ENCODE measurements at places on chromosomes 12 and 14.
A peak's percentile ranks its signal among the peaks of the same experiment; 100 is the strongest.

DNA sequence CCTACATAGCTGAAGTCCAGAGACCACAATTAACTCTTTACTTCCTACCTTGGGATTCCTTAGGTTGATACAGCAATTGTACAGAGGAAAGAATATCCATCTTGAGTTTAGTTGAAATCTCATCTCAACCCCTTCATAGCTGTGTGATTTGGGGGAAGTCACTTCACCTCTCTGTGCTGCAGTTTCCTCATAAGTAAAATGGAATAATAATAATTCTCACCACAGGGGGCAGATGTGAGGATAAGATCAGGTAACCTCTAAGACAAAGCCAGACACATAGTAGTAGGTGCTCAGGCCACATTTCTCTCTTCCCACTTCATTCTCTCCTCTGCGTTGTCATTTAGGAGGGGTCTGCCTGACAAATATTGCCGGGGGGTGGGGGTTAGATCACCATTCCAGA is 6.7 kb downstream of the FOXN4 start:
- peak; percentile 8 for DNase-seq

DNA sequence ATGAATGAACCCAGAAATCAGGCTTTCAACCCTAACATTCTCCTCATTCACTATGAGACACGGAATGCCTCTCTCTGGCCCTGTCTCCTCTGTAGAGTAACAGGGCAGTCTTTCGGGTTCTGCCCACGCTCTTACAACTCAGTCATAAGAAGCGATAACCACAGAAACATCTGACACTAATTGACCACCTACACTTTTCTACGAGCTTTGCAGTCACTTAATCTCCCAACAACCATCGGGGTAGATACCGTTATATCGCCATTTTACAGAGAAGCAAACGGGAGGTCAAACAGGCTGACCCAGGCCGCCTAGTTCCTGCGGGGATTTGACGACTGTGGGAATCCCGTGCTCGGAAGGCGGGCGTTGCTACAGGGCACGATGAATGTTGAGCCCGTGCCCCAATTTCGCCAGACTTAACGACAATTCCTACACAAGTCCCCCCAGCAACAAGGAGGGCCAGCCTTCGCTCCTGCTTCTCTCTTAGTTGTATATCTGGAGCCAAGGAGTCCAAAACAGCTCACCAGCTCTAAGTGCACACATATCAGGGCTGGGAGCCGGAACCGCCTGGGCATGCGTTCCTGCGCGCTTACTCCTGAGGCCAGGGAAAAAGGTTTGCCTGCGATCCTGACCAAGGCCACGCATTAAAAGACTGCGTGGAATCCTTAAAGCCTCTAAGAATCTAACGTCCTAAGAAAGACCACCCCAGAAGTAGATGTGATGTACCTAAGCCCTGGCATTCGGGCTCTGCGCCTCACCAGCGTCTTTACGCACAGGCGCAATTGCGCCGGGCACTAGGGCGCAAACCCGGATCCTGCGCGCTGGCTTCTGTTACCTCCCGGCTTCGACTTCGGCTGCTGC is 38.7 kb upstream of the TBX5 start:
- no peak for DNase-seq

DNA sequence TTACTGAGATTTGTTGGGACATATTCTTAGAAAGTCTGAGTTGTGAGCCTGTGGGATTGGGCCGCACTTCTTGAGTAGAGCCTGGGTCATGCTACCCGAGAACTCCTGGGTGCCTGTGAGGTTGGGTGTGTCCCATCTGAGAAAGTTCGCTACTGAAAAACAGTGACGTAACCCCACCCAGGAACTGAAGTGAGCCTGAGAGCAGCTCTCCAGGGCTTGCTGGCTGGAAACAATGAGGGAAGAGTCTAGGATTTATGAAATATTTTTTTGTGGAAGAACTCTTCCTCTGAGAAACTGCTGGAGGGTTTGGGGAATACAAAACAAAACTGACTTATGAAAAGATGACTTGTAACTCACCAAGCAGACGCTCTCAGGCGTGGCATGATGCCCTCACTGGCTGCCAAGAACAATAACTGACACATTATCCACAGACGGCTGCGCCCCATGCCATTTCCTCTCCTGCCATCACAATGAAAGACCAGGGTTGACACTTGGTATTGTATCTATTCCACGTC is 69.2 kb downstream of the RASSF3 start:
- peak; percentile 67 for DNase-seq

GRCh38 chr12:19792028-19792427 is 352.7 kb downstream of the AEBP2 start:
- peak; percentile 47 for DNase-seq

- DNase-seq: no peak
Observed at GRCh38 chr14:90096566-90096965, 34.8 kb downstream of the KCNK13 start.

DNA sequence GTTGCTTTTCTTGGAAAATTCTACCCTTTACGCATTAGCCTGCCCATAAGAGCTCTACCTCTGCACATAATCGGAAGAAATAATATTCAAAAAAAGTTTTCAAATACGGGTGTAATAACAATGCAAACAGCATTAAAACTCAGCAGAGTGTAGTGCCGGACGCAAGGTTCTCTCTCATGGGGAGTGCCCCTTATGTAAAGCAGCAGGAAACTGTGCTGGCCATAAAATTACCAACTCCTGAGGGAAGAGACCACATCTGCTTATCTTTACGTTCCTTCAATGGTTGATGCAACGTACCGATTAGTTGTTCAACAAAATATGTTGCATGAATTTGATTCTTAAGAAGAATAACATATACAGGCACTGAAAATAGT is 118.7 kb upstream of the TMCC3 start:
- DNase-seq: no peak

GRCh38 chr14:65922142-65922541 is 509.6 kb downstream of the FUT8 start:
- no peak for DNase-seq

- DNase-seq: no peak
Observed at GRCh38 chr12:26791301-26791791, 41.6 kb downstream of the ITPR2 start.

GRCh38 chr12:49923035-49923644 is 19.4 kb upstream of the FAIM2 start:
- no peak for DNase-seq

GRCh38 chr12:57441846-57442427 is 7.4 kb downstream of the INHBC start:
- no peak for DNase-seq

GRCh38 chr14:42368234-42368633 is 761.6 kb downstream of the LRFN5 start:
- DNase-seq: no peak

GRCh38 chr14:90355540-90356518 is 24.1 kb upstream of the NRDE2 start:
- no peak for DNase-seq

- no peak for DNase-seq
Observed at GRCh38 chr14:105374389-105374788, 23.9 kb upstream of the TEX22 start.

DNA sequence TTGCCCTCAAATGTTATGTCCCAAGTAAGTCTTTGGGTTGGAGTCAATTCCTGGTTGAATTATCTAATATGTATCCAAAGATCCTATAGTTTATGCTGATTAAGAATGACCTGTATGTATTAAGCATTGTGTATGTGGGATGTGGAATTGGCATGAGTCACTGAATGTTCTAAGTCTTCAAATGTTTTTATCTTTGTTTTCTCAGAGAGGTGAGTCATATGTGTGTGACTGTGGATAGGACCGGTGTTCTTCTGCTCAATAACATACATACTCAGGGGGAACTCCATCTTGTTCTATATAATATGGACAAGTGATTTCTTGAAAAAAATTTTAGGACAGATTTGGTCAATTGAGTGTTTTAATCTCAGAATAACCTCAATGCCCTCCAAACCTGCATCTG is 57.9 kb downstream of the NAV3 start:
- DNase-seq: no peak

DNA sequence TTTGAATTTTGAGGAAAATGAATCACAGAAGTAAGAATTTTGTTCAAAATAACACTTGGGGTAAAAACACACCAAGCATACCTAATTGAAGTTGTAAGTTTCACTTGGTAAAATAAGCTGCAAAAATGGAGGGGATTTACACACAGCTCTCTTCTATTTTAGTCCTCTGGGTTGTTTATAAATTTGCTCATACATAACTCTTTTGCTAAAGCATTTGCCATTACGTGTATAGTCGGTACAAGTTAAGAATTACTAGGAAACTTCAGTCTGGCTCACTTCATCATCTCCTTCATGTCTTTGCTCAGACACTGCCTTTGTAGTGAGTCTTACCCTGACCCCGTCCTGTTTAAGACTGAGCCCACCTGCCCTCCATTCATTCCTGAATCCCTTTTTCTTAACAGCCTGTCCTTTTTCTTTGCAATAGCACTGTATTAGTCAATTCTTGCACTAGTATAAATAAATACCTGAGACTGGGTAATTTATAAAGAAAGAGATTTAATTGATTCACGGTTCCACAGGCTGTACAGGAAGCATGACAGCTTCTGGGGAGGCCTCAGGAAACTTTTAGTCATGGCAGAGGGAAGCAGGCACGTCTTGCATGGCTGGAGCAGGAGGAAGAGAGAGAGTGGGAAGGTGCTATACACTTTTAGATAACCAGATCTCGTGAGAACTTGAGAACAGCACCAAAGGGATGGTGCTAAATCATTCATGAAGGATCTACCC is 451.1 kb downstream of the PCNX1 start:
- DNase-seq: no peak

DNA sequence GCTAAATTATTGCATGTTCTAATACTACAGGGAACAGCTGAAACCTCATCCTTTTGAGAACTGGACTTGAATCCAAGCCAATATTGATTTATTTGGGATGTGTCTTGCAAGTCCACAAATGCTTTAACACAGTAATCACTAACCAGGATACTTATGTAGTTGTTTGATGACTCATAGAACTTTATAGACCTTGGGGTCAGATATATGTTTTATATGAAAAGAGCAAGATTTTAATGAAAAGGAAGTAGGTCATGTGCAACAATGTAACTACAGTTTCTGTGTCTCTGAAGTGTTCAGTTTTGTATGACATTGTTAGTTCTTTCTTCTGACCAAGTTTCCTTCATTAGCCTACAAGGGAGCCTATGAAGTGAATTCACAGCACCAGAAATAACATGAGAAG is 352.0 kb downstream of the ZFP36L1 start:
- DNase-seq: no peak

GRCh38 chr12:77548797-77549196 is 281.9 kb upstream of the NAV3 start:
- no peak for DNase-seq

GRCh38 chr12:122966743-122967550 is 684 bp upstream of the ABCB9 start:
- DNase-seq: no peak

DNA sequence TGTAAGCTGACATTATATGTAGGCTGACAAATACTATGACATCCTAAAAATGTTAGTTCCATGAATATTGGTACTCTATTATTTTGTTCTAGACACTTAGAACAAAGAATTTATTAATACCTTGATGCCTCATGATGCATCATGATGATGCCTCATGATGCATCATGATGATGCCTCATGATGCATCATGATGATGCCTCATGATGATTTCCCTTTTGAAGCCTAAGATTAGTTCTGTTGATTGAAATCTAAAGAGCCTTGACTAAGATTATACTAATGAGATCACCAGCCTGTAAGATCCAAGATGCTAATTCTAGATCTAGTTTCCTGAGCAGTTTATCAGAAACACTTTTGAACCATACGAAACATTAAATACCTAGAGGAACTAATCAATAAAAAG is 4.6 kb upstream of the CEP128 start:
- no peak for DNase-seq

GRCh38 chr14:56494167-56494566 is 85.4 kb upstream of the TMEM260 start:
- DNase-seq: no peak

GRCh38 chr12:121536899-121537813 is 43.7 kb downstream of the KDM2B start:
- DNase-seq: peak; percentile 56

GRCh38 chr12:111673503-111673902 is 12.3 kb downstream of the BRAP start:
- no peak for DNase-seq

GRCh38 chr14:96904201-96904600 is 107.0 kb downstream of the VRK1 start:
- DNase-seq: no peak

- no peak for DNase-seq
Observed at GRCh38 chr14:76305268-76305826, 70.6 kb upstream of the ESRRB start.

- DNase-seq: no peak
Observed at GRCh38 chr14:84127495-84127894, 1402.4 kb upstream of the FLRT2 start.

DNA sequence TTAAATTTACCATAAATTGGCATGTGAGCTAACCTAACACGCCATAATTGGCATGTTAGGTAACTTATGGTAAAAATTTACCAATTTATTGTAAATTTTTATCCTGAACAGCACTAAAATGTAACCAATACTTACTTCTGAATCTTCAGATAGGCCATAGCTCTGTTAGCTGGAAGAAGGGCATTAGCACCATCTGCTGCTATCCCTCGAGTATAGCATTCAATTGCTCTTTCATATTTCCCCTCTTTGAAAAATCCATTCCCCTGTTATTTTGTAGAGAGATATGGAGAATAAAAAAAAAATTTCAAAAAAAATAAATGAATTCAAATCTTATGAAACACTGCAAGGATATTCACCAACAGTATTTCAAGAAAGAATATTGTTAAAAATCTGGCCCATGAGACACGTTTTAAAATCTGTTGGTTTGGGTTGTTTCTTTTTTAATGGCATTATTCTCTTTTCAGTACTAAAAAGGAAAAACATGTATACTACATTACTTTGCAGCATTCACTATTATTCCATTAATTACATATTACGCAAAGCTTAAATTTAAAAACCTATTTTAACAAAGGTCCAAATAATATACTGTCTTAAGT is 19.1 kb downstream of the RPAP3 start:
- no peak for DNase-seq

GRCh38 chr14:71138448-71139293 is 231.4 kb downstream of the PCNX1 start:
- peak; percentile 65 for DNase-seq

DNA sequence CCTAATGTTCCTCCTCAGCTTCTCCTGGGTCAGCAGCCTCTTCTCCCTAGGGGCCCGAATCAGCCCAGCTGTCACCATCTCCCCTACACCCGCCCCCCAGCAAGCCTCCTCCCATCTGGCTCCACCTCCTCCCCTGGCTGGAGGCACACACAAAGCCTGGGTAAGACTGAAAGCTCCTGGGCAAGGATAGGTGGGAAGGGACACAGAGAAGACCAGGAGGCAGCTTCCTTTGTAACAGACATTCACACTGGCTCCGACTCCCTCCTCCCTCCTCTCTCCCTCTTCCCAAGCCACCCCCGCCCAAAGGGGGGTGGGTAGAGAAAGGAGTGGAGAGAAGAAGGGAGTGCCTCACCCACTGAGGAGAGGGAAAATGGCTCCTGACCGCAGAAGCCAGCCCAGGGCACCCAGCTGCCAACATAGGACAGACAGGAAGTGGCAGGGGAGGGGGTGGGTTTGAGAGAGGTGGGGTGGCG is 4.0 kb downstream of the CHD4 start:
- DNase-seq: no peak

GRCh38 chr12:13790317-13790716 is 191.1 kb downstream of the GRIN2B start:
- DNase-seq: no peak

- DNase-seq: peak; percentile 95
Observed at GRCh38 chr12:111444925-111445725, 39.4 kb downstream of the SH2B3 start.
